ENCODE measurements at places on chromosomes 5 and 9. TPM values are rescaled to one million over a fixed set of nuclear protein-coding genes. Genes with fewer than 3 reads are reported as not detected.

The SPATA31E1 gene
- total RNA-seq, result not detected

DNA sequence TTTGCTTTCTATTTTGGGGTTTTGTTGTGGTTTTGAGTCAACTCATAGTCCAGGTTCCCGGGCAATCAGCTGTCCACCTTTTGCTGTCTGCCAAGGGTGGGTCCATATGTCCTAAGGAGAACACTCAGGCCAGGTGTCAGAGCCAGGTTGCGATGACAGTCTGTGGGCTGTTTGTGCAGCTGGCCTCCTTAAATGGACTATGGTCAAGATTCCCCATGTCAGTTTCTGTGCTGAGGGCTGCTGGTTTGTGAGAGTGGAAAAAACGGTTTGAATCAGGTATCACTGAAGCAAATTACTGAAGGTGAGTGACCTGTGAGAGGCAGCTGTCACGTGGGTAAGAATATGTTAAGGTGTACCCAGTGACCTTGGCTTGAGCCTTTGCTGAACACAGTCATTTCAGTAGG, 33.0 kb downstream of the SNX30 start:
- no peaks in the 10 kb centered on the region for H3K4me1 ChIP-seq
- no peak overlapping the region for H3K4me3 ChIP-seq
- H3K36me3 ChIP-seq, result no peaks in the 10 kb centered on the region
- DNase-seq, result no peak
- H3K27me3 ChIP-seq, result no peaks in the 10 kb centered on the region

GRCh38 chr5:124512952-124513632, 233.3 kb downstream of the ZNF608 start:
- no peaks in the 10 kb centered on the region for H3K4me1 ChIP-seq
- no peak overlapping the region for H3K4me3 ChIP-seq
- H3K27me3 ChIP-seq, result no peaks in the 10 kb centered on the region

The LMNB1 gene
- 4.8 TPM for total RNA-seq

DNA sequence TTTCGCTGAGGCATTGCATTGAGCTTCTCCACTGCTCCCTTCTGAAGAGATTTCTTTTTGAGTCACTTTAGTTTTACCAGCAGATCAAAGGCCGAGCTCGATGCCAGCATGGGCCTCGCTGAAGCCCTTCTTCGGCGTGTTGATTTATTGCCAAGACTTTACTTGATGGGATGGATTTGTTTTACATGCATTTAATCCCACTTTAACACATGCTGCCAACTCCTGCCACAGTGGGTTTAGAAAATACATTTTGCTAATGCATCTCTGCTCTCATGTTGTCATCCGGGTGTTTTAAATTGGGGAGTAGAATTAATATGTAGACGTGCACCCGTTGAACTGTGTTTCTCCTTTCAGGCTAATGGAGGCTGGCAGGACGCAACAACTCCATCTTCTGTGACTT, 218.3 kb downstream of the PBX3 start:
- no peak overlapping the region for H3K4me3 ChIP-seq
- no peaks in the 10 kb centered on the region for H3K36me3 ChIP-seq
- no peaks in the 10 kb centered on the region for H3K27me3 ChIP-seq
- H3K4me1 ChIP-seq, result no peaks in the 10 kb centered on the region

The CYLC2 gene
- not detected for total RNA-seq

GRCh38 chr5:32446630-32447029, 2.1 kb upstream of the ZFR start:
- no peaks in the 10 kb centered on the region for H3K27me3 ChIP-seq
- no peaks in the 10 kb centered on the region for H3K36me3 ChIP-seq
- no peak overlapping the region for H3K4me3 ChIP-seq
- H3K27ac ChIP-seq, result peak overlapping the region; percentile 76
